ENCODE measurements at places on chromosomes 11 and 22.

DNA sequence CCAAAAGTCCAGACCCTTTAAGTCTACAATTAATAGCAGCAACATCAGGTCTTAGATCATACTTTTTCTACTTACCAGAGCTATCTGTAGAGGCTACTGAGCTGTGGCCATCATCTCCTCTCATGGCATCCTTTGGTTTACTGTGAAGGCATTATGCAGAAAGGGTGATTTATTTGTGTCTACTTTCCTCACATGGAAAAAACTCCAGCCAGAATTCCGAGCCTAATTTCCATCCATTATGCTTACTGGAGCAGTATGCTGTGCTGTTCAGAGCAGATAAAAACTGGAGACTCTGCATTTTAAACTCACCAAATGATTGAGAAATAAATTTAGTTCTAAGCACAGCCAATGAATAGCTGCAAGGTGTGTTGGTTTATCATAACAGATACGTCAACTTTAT is 581.8 kb downstream of the ETS1 start:
- DNase-seq, result no peak

DNA sequence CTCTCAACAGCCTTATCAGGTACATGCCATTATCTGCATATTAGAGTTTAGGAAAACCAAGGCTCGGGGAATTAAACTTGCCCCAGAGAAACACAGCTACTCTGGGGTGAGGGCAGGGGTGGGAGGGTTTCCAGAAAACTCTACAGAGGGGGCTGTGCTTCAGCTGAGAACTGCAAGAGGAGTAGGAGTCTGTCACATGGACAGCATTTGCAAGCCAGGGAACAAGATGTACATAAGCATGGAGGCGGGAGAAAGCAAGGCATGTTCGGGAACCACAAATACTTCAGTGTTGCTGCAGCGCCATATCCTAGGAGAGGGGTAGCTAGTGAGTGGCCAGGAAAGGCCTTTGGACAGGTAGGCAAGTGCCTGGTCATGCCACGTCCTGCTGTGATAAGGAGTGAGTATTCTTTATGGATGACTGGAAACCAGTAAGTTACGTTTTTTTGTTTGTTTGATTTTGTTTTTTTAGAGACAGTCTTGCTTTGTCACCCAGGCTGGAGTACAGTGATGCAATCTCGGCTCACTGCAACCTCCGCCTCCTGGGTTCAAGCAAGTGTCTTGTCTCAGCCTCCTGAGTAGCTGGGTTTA is 57.2 kb downstream of the GRAMD1B start:
- DNase-seq, result no peak

GRCh38 chr22:49734390-49734789 is 93.3 kb downstream of the BRD1 start:
- DNase-seq, result no peak

GRCh38 chr22:17235149-17235655 is 16.0 kb upstream of the ADA2 start:
- DNase-seq, result no peak

GRCh38 chr11:130940706-130941105 is 24.4 kb upstream of the SNX19 start:
- no peak for DNase-seq

All from fibroblast of skin of right biceps (primary cell).